ENCODE measurements at places on chromosomes 16 and 17. TPM values are rescaled to one million over a fixed set of nuclear protein-coding genes. Genes with fewer than 3 reads are reported as not detected.

The COG4 gene
- polyA plus RNA-seq, result 44.0 TPM

DNA sequence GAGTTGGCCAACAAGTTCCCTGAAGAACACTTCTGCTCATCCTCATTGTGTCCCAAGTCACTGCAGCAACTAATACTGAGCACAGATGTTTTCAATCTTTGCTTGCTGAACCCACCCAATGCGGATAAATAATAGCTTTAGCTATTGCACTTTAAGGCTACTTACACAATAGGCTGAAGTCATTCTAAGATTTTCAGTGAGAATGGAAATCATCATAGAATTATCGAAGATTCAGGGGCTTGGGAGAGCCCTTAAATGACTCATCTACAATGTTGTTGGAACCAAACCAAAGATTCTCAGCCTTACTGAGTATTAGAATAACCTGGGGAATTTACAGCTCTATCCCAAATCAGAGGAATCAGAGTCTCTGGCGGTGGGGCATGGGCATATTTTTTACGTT, 51.2 kb downstream of the SYCE1L start:
- peak; percentile 18 for DNase-seq

GRCh38 chr16:88792668-88793250, 7.7 kb upstream of the PIEZO1 start:
- DNase-seq, result no peak

DNA sequence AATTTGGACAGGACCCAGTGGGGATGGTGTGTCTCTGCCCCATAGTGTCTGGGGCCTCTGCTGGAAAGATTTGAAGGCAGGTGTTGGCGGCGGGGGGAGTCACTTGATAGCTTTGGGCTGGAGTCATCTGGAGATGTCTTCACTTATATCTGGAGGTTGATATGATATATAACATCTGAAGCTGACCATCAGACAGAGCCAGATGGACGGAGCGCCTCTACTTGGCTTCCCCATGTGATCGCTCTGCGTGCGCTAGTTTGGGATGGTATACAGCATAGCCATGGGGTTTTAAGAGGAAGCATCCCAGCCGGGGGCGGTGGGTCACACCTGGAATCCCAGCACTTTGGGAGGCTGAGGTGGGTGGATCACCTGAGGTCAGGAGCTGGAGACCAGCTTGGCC, 130.7 kb upstream of the NLRP1 start:
- DNase-seq, result no peak

GRCh38 chr17:34519282-34519681, 60.1 kb upstream of the TMEM132E start:
- no peak for DNase-seq

DNA sequence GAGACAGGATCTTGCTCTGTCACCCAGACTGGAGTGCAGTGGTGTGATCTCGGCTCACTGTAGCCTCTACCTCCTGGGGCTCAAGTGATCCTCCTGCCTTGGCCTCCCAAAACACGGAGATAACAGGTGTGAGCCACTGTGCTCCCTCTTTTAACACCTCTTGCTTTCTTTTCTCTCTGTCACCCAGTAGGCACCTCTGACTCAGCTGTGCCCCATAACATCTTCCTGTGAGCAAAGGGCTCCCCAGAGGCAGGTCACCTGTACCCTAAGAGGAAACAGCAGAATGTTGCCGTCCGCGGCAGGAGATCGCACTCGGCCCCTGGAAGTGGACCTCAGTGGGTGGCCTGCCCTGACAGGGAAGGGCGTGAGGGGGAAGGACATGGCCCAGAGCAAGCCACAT, 918 bp upstream of the NLRC3 start:
- DNase-seq, result no peak

DNA sequence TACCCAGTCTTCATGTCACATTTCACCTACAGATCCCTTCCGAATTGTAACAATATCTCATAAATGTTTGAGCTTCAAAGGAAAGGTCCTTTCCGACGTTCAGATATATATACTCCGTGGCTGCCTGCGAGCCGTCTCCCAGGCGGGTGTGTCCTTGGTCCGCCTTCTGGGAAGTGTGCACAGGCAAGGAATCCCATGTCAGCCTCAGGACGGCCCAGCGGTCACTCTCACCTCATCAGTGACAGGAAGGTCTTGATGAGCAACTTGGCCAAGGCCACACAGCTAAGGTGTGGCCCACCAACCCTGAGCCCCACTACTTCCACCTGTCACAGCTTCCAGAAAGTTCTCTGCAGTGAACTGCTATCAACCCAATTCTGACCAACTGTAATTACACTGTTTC, 4.3 kb downstream of the LMF1 start:
- DNase-seq, result no peak

GRCh38 chr16:30472328-30472942, at the start of gene ITGAL:
Gene ITGAL (plus strand): TSS chr16:30472742. CDS start chr16:30472838, 96 bp downstream.
- DNase-seq, result no peak

All from muscle of back (tissue), 13 donors.